ENCODE measurements at places on chromosomes 5 and 9.
A peak's percentile ranks its signal among the peaks of the same experiment; 100 is the strongest.

DNA sequence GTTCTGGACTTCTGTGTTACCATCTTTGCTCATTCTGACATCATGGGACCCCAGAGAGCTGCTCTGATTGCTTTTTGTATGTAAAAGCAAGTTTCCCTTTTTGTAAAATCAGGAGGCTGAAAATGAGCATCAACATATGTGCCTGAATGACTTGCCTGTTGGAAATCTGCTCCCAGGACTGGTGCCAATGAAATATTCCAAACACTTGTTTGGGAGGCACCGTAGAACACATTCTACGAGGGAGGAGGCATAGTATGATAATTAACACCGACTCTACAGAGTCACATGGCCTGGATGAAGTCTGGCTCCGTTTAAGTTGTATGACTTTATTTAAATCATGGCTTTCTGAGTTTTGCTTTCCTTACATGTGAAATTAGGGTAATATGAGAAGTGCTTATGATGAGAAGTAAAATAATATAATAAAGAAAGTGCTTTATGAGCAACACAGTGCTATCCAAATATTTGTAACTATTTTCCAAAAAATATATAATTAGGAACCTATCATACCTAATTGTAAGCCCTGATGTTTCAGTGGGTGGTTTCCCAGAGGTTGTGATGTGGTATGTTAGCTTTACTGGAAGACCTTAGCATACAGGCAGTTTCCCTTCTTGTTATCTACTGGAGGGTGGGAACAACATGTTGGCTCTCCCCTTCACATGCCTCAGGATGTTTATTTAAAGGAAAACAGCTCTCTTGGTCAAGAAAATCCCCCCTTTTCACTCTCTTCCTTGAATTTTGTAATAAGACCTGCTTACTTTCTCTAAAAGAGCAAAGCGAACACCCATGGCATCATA lies 238.1 kb downstream of the FBXL7 start:
- DNase-seq = no peak

DNA sequence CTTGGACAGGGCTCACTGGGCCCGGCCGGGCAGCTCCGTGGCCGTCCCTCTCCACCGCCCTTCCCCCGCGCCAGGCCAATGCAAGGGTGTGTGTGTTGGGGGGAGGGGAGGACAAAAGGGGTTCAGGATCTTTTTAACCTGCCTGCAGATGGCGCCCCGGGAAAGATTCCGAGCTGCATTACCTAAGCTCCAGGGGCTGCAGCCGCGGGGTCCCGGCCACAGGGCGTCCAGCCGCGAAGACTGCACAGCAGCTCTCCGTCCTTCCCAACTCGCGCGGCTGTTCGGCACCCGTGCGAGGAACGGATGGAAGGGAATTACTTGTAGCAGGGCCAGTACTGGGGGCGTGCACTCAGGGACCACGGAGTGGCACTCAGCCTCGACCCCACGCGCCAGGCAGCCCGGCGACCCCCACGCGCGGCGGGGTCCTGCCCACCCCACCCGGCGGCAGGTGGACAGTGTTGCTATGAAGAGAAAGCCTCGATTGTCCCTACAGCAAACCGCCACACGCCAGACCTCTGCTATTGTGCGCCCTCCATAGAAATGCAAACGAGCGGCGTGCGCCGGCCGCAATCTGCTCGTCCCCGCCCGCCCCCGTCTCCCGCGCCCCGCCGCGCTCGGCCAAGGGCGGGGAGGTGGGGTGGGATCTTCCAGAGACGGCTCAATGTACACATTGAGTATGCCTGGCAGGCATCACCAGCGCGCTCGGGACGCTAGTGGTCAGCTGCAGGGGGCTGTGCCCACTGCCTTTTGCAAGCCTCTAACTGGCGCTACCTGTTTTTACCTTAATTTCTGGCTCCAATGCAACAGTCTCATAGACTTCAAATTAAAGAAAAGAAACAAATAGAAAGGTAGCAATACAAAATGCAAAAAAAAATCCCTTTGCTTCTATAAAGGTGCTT lies 796 bp upstream of the GADD45G start:
- peak; percentile 60 for DNase-seq

GRCh38 chr9:83220730-83221129 lies 157.8 kb upstream of the RASEF start:
- peak; percentile 4 for DNase-seq

- no peak for DNase-seq
Observed at GRCh38 chr9:109767404-109767803, 12.6 kb upstream of the PALM2AKAP2 start.

DNA sequence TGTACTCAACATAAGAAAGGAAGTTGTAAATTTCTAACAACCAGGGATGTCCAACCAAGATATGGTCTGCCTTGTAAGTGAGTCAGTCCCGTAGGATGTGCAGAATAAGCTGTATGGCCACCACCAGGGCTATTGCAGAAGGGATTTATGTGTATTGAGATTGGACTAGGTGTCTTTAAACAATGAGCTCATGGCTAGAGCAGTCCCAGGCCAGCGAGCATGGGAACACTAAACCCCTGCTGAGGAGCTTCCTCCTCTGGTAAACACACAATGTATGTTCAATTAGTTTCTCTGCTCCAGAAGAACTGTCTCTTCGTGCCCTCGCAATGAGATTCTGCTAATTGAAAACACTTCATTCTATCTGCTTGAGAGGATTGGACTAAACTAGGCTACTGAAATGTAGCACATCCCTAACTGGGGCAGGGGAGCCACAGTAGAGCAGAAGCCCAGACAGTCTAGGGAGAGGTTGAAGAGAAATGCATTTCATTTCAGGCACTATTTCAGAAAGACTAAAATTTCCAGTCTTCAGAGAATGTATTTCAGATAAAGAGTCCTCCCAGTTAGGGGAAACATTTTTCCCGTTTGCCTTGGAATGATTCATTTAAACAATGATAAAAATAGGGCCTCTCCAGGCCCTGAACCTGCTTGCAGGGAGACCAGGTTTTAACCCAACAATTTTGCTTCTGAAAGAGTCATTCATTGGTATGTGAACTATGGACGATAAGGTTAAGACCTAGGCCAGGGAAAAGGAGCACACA lies 154.7 kb downstream of the FAM114A2 start:
- DNase-seq = no peak

- no peak for DNase-seq
Observed at GRCh38 chr9:134101623-134102149, 33.9 kb upstream of the BRD3 start.

DNA sequence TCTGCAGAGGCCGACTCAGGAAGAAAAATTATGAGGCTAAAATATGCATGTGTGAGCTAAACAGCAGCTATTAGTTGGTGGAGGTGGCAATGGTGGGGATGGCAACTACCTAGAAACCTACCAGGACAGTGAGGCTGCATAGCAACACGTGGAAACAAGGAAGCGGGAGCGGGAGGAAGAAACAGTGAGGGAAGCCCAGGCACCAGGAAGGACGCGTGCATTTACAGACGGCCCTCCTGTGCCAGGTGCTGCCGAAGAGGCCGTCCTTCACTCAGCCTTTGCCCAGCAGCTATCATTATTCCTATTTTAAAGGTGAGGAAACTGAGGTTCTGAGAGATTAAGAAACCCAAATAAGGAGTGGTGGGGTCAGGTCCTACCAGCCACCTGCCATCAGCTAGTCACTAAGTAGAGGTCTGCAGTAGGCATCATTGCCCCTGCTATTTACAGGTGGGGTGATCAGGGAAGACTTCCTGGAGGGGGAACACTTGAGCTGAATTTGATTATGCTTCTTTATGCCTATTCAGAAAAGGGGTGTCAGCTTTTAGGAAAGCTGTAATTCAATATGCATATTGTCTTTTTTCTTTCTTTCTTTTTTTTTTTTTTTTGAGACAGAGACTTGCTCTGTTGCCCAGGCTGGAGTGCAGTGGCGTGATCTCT lies 125.3 kb downstream of the CRB2 start:
- no peak for DNase-seq

GRCh38 chr9:76810377-76810957 lies 46.2 kb downstream of the PCA3 start:
- peak; percentile 66 for DNase-seq

DNA sequence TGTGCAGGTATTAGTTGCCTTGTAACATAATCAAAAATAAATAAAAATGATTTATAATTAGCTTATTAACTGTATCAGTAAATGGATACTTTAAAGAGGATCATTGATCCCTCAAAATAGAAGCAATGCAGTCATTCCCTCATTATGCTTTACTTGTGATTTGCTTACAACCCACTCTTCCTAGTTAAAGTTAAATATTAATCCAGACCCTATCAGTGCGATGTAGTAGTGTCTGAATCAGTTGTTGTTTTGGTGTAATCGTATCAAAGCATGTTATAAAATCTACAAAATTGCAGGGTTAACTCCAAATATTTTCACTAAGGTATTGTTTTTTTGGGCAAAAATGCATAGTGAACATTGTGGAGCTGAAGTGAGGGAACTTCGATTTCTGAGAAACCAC lies 17.6 kb downstream of the TENT4A start:
- DNase-seq = no peak

- no peak for DNase-seq
Observed at GRCh38 chr9:20551835-20552234, 70.5 kb downstream of the MLLT3 start.

DNA sequence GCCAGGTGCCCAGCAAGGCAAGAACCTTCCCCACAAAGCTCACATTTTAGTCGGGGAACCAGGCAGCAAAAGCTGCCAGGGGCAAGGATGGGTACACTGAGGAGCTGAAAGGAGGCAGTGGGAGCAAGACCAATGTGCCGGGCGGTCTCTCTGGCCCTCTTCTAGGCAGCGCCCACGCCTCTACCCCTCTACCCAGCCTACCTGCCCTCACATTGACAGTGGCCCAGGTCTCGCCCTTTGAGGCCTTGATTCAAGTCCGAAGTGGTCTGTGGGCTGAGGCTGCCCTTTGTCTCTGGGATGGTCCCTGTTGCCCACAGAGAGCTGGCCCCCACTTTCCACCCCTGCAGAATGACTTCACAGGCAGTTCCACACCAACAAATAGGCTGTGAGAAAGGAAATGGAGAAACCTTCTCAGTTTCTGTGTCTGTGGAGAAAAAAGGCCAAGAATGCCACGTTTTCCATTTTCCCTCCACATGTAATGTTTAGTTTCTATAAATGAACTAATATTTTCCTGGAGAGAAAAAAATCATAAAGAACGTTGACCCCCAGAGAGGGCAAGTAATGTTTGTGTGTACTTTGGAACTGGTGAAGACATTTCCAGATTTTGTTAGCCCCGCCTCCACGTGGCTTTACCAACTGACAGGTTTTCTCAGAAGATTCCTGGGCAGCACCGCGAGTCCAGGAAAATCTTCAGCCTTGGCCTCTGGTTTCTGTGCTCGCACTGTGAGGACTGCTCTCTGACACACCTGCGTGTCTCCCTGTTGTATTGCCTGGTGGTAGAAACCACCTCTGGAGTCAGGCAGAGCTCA lies 57.4 kb upstream of the ANGPTL2 start:
- DNase-seq = no peak

DNA sequence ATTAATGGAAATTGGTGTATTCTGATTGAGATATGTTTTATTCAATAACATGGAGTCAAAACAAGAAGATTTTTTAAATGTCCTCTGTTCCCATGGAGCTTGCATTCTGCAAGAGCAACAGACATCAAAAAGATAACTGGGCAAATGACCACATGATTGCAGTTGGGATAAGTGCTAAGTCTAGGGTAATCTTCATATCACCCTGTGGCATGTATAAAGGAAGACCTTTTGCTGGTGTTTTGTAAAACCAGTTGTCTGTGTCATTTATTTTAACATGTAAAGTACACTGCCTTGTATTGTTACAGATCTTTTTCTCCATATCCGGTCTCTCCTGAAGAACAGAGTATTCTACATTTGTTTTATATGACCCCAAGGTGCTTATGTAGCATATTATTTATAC lies 44.0 kb downstream of the PTCD2 start:
- DNase-seq = no peak

DNA sequence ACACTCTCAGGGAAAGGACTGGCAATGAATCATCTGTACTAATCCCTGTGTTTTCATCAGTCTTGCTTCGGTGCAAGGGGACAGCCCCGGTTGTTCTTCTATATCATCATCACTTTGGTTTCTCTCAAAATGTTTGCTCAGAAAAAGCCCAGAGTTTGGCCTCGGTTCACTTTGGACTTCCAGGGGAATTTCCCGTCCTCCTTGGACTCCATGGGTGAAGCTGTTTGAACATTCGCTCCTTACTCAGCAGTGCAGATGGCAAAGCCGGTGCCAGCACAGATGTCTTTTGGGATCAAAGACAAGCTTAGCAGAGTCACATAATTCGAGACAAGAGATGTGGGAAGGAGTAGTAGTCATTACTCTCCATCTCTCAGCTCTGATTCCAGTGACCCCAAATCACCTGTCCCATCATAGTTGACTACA lies 69.8 kb upstream of the TNFSF8 start:
- no peak for DNase-seq

DNA sequence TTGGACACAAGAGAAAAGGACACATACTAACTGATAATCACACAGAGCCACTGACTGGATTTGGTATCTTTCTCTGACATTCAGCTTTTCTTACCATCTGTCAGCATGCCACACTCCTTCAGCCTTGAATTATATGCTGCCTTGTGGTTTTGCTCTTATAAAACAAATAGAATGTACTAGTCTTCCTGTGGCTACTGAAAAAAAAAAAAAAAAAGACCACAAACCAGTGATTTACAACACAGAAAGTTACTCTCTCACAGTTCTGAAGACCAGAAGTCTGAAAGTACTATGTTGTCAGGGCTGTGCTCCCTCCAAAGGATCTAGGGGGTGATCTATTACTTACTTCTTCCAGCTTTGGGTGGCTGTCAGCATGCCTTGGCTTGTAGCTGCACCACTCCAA lies 82.3 kb downstream of the THBS4 start:
- no peak for DNase-seq

- no peak for DNase-seq
Observed at GRCh38 chr5:142654578-142655058, 31.3 kb downstream of the FGF1 start.

DNA sequence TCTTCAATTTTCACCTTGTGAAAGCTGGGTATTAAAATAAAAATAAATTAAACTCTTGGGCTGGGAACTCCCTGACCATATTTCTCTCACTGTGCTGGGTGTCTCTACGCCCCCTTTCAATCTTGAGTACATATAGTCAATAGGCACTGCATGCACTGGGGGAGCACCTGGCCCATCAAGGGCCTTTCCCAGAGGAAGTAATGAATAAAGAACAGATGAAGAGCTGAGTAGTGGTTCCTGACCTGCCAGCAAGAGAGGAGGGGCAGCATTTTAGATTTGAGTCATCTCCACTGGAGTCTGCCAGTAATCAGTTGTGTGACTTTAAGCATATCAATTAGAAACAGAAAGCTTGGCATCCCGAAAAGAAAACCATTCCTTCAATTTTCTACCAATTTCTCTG lies 6.2 kb downstream of the MAPKAP1 start:
- DNase-seq = peak; percentile 6

DNA sequence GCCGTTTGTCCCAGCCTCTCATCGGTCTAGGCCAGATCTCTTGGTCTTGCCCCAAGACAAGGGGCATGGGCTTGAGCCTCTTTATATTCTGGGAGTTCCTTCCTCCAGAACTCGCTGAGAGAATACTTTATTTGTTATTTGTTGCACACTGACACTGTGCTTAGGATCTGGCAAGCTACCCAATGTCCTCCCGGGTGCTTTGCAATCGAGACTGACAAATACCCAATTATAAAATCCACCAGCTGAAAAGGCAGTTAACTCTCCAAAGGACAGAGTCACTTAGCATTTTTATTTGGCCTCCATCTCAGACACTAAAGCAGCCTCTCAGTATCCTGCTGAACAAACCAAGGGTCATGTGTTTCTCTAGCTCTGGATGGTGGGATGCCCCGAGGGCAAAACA lies 500.2 kb upstream of the DAP start:
- DNase-seq = no peak

- no peak for DNase-seq
Observed at GRCh38 chr9:119318371-119318770, 50.9 kb downstream of the BRINP1 start.
